Body of pancreas (tissue), 4 donors: ENCODE measurements at places on chromosomes 6 and 20. TPM values are rescaled to one million over a fixed set of nuclear protein-coding genes. Genes with fewer than 3 reads are reported as not detected.
A peak's percentile ranks its signal among the peaks of the same experiment; 100 is the strongest.

The LINC00237 gene
- total RNA-seq: not detected

The ZSCAN23 gene
- 2.3 TPM for total RNA-seq

The GABRR2 gene
- total RNA-seq: 0.52 TPM

GRCh38 chr20:3980260-3981131 is 34.9 kb downstream of the RNF24 start:
- H3K27me3 ChIP-seq: no peaks in the 10 kb centered on the region
- H3K36me3 ChIP-seq: no peaks in the 10 kb centered on the region
- no peak overlapping the region for H3K4me3 ChIP-seq
- H3K4me1 ChIP-seq: no peaks in the 10 kb centered on the region

The ANKRD66 gene
- not detected for total RNA-seq

DNA sequence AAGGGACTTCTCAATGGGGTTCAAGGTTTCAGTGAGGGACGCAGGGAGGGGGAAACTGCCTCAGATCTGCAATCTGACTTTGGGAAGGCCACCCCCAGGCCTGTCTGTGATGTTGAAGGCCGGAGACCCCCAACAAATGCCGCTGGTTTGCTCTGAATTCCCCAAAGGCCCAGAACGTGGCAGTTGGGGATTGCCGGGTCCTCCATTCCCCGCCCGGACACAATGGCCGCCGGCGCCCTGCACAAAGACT is 326 bp upstream of the BCL2L1 start:
- H3K27me3 ChIP-seq: no peaks in the 10 kb centered on the region
- no peak for DNase-seq
- peaks cover 42% of the 10 kb centered on the region for H3K4me1 ChIP-seq
- peak overlapping the region; percentile 96 for H3K27ac ChIP-seq

The WFDC12 gene
- total RNA-seq: not detected

GRCh38 chr6:90730151-90730673 is 143.3 kb upstream of the MAP3K7 start:
- H3K4me1 ChIP-seq: no peaks in the 10 kb centered on the region
- no peaks in the 10 kb centered on the region for H3K27me3 ChIP-seq
- no peak overlapping the region for H3K27ac ChIP-seq

The MGME1 gene
- 6.5 TPM for total RNA-seq

The NKAIN2 gene
- not detected for total RNA-seq

GRCh38 chr6:142280265-142280664 is 21.5 kb upstream of the ADGRG6 start:
- H3K27ac ChIP-seq: no peak overlapping the region
- no peak overlapping the region for H3K4me3 ChIP-seq
- H3K36me3 ChIP-seq: no peaks in the 10 kb centered on the region
- DNase-seq: no peak
- peaks cover 5% of the 10 kb centered on the region for H3K4me1 ChIP-seq

DNA sequence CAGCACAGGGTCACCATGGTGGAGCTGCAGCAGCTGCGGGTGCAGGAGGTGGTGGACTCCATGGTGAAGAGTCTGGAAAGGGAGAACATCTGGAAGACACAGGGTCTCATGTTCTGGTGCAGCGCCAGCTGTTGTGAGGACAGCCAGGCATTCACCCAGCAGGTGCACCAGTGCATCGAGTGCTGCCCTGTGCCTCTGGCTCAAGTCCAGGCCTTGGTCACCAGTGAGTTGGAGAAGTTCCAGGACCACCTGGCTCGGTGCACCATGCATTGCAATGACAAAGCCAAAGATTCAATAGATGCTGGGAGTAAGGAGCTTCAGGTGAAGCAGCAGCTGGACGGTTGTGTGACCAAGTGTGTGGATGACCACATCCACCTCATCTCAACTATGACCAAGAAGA is 22.9 kb upstream of the RIPK1 start:
- H3K27me3 ChIP-seq: no peaks in the 10 kb centered on the region
- no peak overlapping the region for H3K27ac ChIP-seq
- no peak overlapping the region for H3K4me3 ChIP-seq

- H3K27me3 ChIP-seq: no peaks in the 10 kb centered on the region
- H3K4me3 ChIP-seq: no peak overlapping the region
- H3K36me3 ChIP-seq: no peaks in the 10 kb centered on the region
- no peak for DNase-seq
Measured at GRCh38 chr6:85772641-85773040, 130.0 kb upstream of the SYNCRIP start.

The ATG5 gene
- total RNA-seq: 21.1 TPM

The LGSN gene
- under 0.01 TPM for total RNA-seq

- H3K36me3 ChIP-seq: no peaks in the 10 kb centered on the region
- DNase-seq: no peak
- H3K27me3 ChIP-seq: no peaks in the 10 kb centered on the region
- no peaks in the 10 kb centered on the region for H3K4me1 ChIP-seq
- no peak overlapping the region for H3K4me3 ChIP-seq
Measured at GRCh38 chr20:56897318-56897957, 268.3 kb downstream of the TFAP2C start.

- no peaks in the 10 kb centered on the region for H3K36me3 ChIP-seq
- no peaks in the 10 kb centered on the region for H3K27me3 ChIP-seq
- no peak for DNase-seq
- no peak overlapping the region for H3K27ac ChIP-seq
Measured at GRCh38 chr20:52798124-52798523, 174.0 kb upstream of the TSHZ2 start.

GRCh38 chr6:48564036-48564820 is 453.2 kb upstream of the PTCHD4 start:
- no peaks in the 10 kb centered on the region for H3K27me3 ChIP-seq
- H3K27ac ChIP-seq: no peak overlapping the region
- H3K4me1 ChIP-seq: no peaks in the 10 kb centered on the region
- no peaks in the 10 kb centered on the region for H3K36me3 ChIP-seq

- DNase-seq: no peak
- no peak overlapping the region for H3K4me3 ChIP-seq
- H3K27ac ChIP-seq: no peak overlapping the region
- H3K27me3 ChIP-seq: no peaks in the 10 kb centered on the region
Measured at GRCh38 chr6:144413418-144413817, 128.3 kb downstream of the UTRN start.
